ENCODE measurements at places on chromosomes 2 and 18.

GRCh38 chr2:208489687-208490086 is 83.1 kb downstream of the PTH2R start:
- DNase-seq, result no peak

DNA sequence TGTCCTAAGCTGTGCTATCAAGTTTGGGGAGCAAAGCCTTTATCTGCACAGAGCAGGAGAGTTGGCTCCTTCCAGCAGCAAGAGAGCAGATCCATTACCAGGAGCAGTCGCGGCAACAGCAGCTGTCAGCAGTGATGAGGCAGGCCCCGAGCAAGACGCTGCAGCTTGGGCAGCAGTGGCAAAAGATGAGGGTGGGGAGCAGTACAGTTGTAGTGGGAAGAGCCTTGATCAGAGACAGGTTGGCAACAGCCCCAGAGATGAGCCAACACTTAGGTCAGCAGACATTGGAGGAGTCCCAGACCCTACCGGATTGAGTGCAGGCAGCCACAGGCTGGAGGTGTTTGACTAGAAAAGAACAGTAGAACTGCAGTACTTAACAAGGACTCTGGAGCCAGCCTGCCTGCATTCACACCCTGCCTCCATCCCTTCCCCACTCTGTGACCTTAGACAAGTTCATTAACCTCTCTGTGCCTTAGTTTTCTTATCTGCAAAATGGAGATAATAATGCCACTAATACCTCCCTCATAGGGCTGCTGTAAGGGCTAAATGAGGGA is 117.1 kb upstream of the SERTAD2 start:
- DNase-seq, result no peak

DNA sequence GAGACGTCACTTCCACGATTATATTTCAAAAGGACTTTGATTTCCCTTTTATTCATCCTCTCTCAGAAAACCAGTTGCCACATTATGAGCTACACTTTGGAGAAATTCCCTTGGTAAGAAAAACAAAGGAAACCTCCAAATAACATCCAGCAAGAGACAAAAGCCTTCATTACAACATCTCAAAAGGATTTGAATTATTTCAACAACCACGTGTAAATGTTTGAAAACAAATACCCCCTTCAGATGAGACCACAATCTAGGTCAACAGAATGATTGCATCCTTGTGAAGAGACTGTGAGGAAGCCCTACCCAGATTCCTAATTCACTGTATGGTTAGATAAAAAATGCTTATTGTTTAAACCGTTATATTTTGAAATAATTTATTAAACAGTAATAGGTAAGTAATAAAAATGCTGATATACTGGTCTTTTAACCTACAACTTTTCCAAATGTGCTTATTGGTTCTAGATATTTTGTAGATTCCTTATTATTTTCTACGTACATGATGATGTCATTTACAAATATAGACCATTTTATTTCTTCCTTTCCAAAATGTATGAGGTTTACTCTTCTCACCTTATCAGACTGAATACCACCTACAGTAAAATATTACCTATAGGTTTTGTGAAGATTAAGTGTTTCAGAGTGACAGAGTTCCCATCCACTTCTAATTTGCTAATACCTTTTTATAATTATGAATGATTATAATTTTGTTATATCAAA is 922.7 kb upstream of the CHAC2 start:
- no peak for DNase-seq

DNA sequence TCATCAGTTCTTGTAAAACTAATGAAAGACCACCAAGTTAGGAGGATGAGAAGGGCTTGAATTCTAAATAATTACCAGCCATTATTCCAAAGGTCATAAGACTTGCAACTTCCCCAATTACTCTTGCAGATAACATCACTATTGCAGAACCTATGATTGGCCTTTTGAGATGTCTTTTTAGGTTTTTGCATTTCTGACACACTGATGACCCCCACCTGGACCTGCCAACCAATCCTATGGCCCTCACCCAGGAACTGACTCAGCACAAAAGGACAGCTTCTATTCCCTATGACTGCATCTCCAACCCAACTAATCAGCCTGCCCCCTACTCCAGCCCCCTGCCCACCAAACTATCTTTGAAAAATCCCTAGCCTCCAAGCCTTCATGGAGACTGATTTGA is 111.5 kb upstream of the COPS8 start:
- DNase-seq, result no peak

- no peak for DNase-seq
Measured at GRCh38 chr2:221243771-221244170, 328.3 kb downstream of the EPHA4 start.

DNA sequence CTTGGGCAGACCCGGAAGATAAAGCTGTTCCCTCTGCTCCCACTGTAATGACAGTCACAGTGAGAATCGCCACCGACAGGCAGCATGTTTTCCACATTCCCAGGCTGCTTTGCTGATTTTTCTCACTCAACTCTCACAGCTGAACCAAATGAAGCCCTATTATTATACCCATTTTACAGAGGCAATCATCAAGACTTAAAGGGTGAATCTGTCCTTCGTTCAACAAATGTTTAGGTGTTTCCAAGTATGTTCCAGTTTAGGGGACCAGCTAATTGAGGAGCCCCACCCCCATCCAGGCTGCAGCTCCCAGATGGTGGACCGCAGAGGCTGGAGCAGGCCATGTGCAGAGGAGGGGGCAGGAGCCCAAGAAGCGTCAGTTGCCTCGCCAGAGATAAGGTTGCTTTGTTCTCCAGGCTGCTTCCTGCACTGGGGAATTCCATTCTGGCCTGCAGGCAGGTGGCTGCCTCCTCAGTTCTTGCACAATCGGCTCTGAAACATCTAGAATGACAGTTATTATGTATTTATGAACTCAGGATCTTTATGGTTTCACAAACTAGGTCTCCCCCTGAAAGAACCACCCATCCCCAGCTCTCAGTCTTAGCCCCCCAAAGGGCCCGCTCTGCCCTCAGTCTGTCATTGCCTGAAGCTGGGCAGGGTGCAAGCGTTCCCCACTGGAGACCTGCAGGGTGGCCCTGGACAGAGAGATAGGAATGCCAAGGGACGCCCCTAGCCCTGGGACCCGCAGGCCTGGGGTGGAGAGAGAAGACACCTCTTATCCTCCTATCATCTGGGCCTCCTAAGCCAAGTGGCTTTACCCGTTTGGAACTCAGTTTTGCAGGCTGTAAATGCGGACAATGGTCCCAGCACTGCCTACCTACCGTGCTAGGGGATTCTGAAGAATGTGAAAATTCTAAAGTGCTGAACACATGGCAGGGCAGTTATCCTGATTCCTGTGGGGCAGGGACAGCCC is 49.1 kb upstream of the MYCN start:
- no peak for DNase-seq

GRCh38 chr2:165572151-165572550 is 102.7 kb downstream of the CSRNP3 start:
- DNase-seq, result no peak

DNA sequence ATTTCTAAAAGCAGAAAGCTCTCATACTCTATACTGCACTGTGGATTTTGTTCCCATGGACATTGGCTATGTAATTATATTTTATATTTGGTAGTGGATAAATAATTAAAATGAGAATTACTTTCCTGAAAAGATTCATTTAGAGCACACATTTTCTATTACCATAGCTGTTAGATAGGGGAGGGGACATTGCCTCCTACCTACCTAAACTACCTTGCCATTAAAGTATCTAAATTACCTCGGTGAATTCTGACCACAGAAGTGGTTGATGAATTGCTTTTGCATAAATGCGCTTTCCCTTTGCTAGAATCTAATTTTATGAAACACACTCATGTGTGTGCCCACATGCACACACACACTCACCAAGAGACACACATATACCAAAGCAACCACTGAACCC is 329.1 kb downstream of the MTX2 start:
- DNase-seq, result no peak

- DNase-seq, result no peak
Measured at GRCh38 chr2:81247648-81248047, 943.1 kb upstream of the LRRTM1 start.

- DNase-seq, result no peak
Measured at GRCh38 chr2:71609441-71609840, 156.1 kb downstream of the DYSF start.

GRCh38 chr2:40719414-40719813 is 267.5 kb upstream of the SLC8A1 start:
- no peak for DNase-seq

DNA sequence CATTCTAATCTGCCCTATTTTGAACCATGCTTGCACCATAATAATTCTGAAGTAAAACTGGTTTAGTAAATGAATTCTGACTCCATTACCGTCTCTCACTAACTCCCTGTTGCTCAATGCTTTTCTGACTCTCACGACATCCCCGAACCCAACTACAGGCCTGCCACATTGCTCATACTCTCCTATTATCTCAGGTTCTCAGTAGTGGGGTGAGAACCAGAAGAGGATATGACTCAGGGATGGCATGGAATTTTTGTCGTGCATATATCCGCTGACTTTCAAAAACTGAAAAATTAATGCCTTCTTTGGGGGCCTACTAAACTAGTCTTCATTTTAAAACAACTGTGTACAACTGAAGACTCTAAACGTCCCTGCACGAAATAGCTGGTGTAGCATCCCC is 34.3 kb downstream of the NETO1 start:
- no peak for DNase-seq

DNA sequence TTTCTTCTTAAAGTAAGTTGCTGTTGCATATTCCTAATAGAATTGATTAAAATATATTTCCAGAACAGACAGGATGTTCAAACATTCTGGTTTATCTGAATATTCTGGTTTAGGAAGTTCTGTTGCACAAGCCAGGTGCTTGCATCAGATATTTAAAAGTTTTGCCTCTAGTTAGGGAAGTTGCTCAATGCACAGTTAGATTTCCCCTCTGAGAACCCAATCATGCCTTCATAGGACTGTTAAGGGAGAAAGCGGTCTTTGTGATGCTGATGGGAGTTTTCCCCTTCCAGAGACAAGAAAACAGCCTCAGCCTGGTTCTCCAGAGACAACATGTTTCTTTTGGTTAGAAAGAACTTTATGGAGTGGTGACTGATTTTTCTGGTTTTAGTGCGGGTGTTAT is 65.6 kb upstream of the REV1 start:
- no peak for DNase-seq

DNA sequence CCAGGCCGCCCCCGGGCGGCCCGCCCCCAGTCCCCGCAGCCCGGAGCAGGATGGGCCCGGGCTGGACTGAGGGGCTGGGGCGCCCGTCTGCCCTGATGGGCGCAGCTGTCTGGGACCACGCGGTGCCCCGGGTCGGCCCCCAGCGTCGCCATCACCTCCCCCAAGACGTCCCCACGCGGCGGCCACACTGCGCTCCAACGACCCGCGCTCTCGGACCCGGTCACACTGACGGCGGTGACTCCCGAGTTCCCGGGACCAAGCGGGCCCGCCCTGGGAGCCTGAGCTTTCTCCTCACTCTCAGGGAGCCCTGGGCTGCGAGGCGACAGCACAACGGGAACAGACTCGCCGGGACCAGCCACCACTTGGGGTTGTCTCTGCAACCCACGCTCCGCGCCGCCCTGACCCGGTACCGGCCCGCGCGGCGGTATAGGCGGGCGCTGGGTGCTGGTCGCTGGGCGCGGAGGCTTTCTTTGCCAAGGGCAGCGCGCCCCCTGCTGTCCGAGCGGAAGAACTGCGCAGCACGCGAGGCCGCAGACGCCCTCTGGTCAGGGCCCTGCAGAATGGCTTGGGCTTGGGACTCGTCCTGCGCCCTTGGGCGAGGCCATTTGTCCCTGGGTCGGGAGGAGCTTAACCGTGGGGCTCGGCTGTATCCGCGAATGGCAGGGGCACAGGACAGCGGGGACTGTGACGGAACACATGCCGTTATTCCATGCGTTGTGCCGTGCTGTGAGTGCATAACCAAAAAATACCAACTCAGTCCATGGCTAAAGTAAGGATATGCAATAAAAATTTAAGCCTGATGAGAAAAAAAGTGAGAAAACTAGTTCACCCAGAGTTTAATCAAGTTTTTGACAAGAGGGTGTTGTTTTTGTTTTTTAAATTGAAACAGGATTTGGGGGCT is 54.8 kb upstream of the ANKRD62 start:
- peak; percentile 53 for DNase-seq

DNA sequence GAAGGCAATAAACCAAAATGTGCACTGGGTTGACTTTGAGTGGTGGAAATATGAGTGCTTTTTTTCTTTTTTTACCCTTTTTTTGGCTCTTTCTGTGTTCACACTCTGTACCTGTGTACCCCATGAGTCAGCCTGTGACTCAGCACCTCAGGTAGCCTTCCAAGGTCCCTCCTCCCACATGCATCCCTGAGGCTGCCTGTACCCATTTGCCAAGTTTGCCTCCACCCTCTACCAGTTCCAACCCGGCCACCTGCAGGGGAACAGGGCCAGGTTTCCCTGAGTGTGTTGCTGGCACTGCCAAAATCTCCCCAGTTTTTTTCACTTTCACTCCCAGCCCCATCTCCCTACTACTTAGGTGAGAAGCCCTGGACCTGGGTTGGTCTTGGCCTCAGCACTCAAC is 14.0 kb downstream of the CXCR1 start:
- no peak for DNase-seq

DNA sequence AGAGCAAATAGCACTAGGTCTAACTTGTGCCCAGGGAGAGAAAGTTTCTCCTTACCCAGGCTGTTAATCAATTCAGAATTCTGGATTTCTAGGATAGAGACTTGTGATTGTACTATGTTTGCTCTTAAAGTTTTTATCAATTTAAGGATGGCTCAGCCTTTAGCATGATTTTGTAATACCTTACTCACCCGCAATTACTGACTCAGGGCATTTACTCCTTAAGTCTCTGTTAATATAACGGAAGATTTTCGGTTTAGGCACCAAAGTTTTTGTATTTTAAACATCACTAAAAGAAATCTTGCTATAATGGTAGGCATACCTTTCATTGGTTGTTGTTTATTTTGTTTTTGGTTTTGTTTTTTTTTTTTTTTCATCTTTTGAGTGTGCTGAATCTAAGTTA is 358.2 kb downstream of the RBM43 start:
- no peak for DNase-seq

- DNase-seq, result no peak
Measured at GRCh38 chr18:50724751-50725151, 95.1 kb downstream of the MRO start.

GRCh38 chr2:140986456-140986855 is 1144.4 kb downstream of the LRP1B start:
- no peak for DNase-seq

GRCh38 chr2:39688181-39688580 is 22.5 kb downstream of the TMEM178A start:
- no peak for DNase-seq

DNA sequence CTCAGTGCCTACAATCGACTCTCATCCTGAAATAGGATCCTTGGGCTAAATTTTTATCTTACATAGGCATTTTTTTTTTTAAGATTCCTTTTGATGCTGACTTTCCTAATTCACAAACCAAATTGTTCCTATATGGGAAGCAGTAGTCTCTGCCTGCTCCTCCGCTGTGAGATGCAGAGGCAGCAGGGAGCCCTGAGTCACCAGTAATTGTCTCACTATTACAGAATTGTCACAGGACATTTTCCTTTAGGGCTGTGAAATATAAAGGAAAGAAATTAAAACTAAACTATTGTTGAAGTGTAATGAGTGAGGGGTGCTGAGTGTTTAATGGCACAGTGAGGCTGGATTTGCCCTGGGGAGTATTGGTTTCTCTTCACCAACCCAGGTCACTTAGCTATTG is 63.8 kb downstream of the MYO3B start:
- DNase-seq, result no peak
